K562 (cell line): ENCODE measurements at places on chromosomes 12 and 14.

DNA sequence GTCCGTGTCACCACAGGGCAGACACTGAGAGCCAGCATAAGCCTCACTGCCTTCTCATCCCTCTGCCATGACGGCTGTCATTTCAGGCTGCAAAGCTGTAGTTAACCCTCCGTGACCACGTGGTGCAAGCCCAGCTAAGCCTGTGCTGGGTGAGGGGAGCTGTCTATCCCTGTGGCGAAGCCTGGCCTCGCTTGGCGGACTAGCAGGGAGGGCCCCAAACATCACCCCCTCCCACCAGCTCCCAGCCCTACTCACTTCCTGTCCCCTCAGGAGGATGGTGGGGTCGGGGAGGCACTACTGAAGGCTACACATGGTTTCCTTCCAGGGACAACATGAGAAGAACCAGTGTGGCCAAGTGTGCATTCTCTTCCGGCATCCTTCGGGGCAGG lies 88.2 kb downstream of the CHGA start:
- peaks cover 29% of the 10 kb centered on the region for H3K4me1 ChIP-seq
- no peak overlapping the region for H3K27ac ChIP-seq
- DNase-seq = no peak
- no peaks in the 10 kb centered on the region for H3K27me3 ChIP-seq

DNA sequence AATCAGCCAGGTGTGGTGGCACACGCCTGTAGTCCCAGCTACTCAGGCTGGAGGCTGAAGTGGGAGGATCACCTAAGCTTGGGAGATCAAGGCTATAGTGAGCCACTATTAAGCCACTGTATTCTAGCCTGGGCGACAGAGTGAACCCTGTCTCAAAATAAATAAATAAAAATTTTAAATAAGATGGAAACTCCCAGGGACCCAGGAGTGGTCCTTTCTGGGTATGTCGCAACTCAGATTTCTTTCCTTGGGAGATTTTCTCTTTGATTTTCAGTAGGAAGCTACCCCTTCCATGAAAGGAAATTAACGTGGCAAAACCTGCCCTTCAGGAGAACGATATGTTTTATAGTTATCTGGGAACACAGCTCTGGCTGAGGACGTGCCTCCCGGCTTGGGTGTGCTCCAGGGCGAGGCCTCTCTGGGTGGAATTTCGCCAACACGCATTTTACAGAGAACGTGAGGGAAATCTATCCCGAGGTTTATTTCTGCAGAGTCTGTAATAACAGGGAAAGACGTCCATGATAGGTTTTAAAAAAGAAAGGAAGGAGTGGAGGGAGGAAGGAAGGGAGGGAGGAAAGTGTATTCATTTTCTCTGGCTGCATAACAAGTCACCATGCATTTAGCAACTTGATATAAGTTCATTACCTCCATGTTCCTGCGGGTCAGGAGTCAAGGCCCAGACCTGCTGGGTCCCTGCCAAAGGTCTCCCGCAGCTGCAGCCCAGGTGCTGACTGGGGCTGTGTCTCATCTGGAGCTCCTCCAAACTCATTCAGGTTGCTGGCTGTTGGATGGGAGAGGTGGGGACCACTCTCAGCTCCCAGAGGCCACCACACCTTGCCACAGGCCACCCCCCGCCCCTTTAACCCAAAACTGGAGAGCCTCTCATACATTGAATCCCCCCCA lies 80.6 kb upstream of the GSC start:
- no peaks in the 10 kb centered on the region for H3K36me3 ChIP-seq
- H3K27me3 ChIP-seq = peaks cover 4% of the 10 kb centered on the region; the same call in 1 of the 2 replicates
- H3K4me1 ChIP-seq = no peaks in the 10 kb centered on the region
- no peak overlapping the region for H3K4me3 ChIP-seq

GRCh38 chr12:9391815-9392214 lies 183.6 kb upstream of the PZP start:
- no peak for DNase-seq
- no peak overlapping the region for H3K27ac ChIP-seq
- no peaks in the 10 kb centered on the region for H3K27me3 ChIP-seq
- H3K36me3 ChIP-seq = no peaks in the 10 kb centered on the region

- H3K27ac ChIP-seq = no peak overlapping the region
- no peaks in the 10 kb centered on the region for H3K4me1 ChIP-seq
- no peaks in the 10 kb centered on the region; the same call in 1 of the 2 replicates for H3K27me3 ChIP-seq
- DNase-seq = no peak
- H3K4me3 ChIP-seq = no peak overlapping the region
- no peaks in the 10 kb centered on the region for H3K36me3 ChIP-seq
Observed at GRCh38 chr14:105890474-105891220, 364.3 kb downstream of the TMEM121 start.

DNA sequence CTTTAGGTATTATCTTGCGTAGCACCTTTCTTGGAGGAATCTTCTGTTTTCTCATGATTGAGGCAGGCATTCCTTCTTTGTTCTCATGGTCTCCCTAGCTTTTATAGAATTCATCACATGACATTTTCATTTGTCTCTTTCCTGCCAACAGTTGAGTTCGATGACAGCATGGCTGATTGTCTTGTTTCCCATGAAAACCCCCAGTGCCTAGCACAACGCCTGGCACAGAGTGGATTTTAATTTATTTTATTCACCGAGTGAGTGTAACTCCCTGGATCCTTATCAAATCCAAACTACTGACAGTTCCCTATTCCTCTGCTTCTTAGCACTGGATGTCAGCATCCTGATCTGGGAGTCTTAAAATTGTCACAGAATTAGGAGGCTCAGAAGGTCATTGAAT lies 182.6 kb downstream of the SUDS3 start:
- no peaks in the 10 kb centered on the region for H3K36me3 ChIP-seq
- H3K27ac ChIP-seq = no peak overlapping the region
- no peak overlapping the region for H3K4me3 ChIP-seq
- DNase-seq = no peak
- H3K27me3 ChIP-seq = no peaks in the 10 kb centered on the region

DNA sequence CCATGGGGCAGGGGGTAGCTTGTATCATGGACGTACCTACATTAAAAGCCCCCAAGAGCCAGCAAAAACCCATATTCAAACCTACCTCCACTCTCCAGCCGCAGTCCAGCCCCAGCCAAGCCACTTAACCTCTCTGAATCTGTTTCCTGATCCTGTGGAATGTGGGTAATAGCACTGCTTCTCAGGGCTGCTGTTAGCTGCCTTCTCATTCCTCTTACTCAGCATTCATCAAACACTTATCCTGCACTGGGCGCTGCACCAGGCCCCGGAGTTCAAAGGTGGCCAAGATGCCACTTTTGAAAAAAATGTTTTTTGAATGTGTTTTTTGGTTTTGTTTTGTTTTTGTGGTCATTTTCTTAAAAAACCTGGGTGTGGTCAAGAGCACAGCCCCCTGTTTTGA lies 237.4 kb downstream of the CHST11 start:
- no peak for DNase-seq
- H3K27me3 ChIP-seq = no peaks in the 10 kb centered on the region
- no peak overlapping the region for H3K4me3 ChIP-seq
- H3K4me1 ChIP-seq = no peaks in the 10 kb centered on the region
- no peak overlapping the region for H3K27ac ChIP-seq

GRCh38 chr12:58588770-58589169 lies 331.5 kb downstream of the LRIG3 start:
- no peaks in the 10 kb centered on the region for H3K27me3 ChIP-seq
- H3K4me3 ChIP-seq = no peak overlapping the region
- no peaks in the 10 kb centered on the region for H3K36me3 ChIP-seq

DNA sequence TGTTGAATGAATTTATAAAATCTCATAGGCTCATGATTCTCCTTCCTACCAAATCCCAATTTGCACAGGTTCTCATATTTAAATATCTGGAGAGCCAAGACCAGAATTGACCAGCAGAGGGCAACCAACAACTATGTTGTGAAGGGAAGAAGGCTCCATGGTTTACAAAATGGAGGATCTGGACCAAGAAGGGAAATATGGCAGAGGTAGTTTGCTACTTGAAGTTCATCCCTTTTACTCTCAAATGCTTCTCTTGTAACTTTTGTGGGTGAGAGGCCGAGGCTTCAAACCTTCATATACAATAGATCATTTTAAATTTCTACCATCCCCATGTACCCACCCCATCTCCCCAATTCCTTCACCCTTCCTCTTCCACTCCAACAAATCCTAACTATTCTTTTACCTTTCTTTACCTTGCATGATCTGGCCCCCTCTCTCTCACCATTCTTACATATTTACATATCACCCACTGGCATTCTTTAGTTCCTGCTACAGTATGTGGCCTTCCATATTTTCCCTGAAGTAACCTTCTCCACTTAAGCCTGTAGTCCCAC lies 3.8 kb upstream of the SMARCC2 start:
- peak; percentile 72 for DNase-seq
- no peak overlapping the region for H3K4me3 ChIP-seq
- peak overlapping the region; percentile 29; the same call in 1 of the 3 replicates for H3K27ac ChIP-seq
- no peaks in the 10 kb centered on the region for H3K36me3 ChIP-seq
- H3K4me1 ChIP-seq = peaks cover 4% of the 10 kb centered on the region; the same call in 1 of the 2 replicates

DNA sequence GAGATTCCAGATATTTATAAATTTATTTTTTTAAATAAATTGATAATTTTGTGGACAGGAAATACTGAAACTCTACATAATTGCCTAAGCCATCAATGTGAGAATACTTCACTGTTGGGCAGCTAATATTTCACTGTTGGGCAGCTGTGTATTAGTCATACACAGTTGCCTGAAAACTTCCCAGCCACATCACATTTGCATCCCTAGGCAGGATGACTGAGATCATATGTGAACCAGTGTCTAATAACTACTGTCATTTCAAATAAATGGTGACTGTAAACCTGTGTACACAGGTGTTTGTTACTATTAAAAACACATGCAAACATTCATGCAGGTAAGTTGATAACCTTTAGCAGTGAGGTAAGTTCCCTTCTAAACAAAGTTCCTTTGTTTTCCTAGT lies 43.9 kb downstream of the TMTC3 start:
- no peak overlapping the region for H3K27ac ChIP-seq
- no peak overlapping the region for H3K4me3 ChIP-seq
- H3K36me3 ChIP-seq = peaks cover 3% of the 10 kb centered on the region; the same call in 2 of the 3 replicates
- H3K27me3 ChIP-seq = no peaks in the 10 kb centered on the region
- DNase-seq = no peak

DNA sequence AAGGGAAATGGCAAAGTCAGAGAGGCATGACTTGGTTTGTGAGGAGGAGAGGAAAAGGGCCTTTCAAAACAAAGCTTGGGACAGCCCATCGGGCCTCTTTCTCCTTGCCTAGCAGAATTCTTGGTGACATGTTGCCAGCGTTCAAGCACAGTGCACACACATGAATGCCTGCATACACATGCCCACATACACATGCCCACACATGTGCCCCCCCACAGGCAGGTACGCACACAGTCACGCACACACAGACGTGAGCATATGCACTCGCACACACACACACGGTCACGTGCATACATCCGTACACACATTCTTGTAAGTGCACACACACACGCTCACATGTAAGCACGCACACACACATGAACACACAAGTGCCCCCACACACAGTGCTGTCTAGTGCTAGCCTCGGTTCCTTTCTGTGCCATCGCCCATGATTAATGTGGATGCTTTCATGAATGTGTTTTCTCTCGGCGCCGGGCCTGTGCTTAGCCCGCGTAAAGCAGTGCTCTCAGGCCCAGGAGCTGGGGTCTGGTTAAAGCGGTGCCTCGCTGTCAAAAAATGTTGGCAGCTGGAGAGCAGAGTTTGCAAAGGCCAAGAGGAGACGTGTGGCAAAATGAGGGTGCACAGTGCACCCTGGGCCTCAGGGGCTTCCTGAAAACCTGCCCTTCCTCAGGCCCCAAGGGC lies 328.8 kb upstream of the DIO3 start:
- H3K27me3 ChIP-seq = peaks cover 13% of the 10 kb centered on the region; the same call in 1 of the 2 replicates
- H3K36me3 ChIP-seq = no peaks in the 10 kb centered on the region

- no peak for DNase-seq
- H3K27me3 ChIP-seq = no peaks in the 10 kb centered on the region
- no peak overlapping the region for H3K27ac ChIP-seq
Observed at GRCh38 chr14:72515779-72516770, 377.8 kb downstream of the DPF3 start.

DNA sequence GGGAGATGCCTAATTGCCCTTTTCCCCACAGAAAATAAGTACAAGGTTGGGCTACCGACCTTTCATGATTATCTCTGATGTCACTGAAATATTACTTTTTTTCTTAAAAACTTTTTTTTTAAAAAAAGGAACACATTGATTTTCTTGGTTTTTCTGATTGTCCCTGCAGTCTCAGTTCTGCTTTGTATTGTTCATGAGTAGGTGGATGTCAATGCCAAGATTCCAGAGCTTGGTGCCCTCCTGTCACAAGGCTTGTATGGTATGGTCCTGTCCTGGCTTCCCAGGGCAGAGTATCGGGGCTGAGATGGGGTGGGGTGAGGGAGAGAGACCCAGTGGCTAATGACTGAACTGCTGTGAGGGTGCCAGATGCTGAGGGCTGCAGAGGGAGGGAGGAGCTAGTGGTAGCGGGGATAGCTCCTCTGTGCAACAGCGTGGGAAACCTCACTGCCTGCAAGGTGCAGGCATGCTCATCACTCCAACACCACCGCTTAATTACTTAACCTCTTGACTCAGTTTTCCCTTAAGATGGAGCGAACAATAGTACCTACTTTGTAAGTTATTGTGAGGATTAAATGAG lies 4.4 kb upstream of the CTDSP2 start:
- no peak overlapping the region for H3K27ac ChIP-seq
- H3K36me3 ChIP-seq = no peaks in the 10 kb centered on the region
- H3K4me1 ChIP-seq = peaks cover 11% of the 10 kb centered on the region; the same call in 2 of the 3 replicates
- no peak overlapping the region for H3K4me3 ChIP-seq
- 0 out of 2 replicates have a peak, but pooled peaks cover 6% of the 10 kb centered on the region for H3K27me3 ChIP-seq
- DNase-seq = no peak

DNA sequence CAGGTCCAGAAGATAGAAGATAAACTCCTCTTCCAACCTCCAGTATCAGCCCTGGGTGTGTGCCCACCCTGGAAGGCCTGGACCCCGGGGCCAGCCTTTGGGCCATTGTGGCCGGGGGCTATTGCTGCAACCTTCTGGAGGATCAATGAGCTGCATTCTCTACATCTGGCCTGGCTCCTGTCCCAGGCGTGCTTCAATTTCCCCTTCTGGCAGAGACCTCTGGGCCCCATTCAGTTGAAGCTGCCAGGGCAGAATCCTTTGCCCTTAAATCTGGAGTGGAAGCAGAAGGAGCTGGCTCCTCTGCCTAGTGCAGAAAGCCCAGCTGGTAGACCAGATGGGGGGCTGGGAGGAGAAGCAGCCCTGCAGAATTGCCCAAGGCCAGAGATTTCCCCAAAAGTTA lies 10.0 kb downstream of the NYNRIN start:
- H3K27me3 ChIP-seq = no peaks in the 10 kb centered on the region
- H3K4me1 ChIP-seq = peaks cover 7% of the 10 kb centered on the region
- H3K4me3 ChIP-seq = no peak overlapping the region
- H3K27ac ChIP-seq = no peak overlapping the region
- DNase-seq = no peak
- H3K36me3 ChIP-seq = no peaks in the 10 kb centered on the region

- H3K36me3 ChIP-seq = no peaks in the 10 kb centered on the region
- no peak overlapping the region for H3K4me3 ChIP-seq
- no peak overlapping the region for H3K27ac ChIP-seq
- H3K4me1 ChIP-seq = no peaks in the 10 kb centered on the region
- peaks cover 20% of the 10 kb centered on the region; the same call in 1 of the 2 replicates for H3K27me3 ChIP-seq
Observed at GRCh38 chr14:32934073-32934880, 4.4 kb upstream of the NPAS3 start.

DNA sequence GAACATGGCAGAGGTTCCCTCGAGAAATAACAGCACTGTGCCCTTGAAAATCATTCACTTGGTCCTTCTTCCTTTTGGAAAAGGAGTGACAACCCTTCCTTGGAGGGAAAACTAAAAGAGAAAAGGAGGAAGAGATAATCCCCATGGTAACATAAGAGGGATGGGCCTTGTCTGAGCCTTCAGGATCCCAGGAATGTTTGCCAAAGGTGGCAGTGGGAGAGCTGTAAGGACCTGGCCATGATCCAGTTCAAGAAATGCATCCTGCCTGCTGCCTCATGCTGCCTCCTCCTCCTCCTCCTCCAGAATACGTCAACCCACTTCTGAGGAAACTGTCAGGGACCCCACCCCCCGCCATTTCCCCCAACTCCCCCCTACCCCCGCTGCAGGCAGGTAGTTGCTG lies 118.8 kb downstream of the KCNK10 start:
- H3K27ac ChIP-seq = no peak overlapping the region
- DNase-seq = no peak
- no peaks in the 10 kb centered on the region for H3K27me3 ChIP-seq
- H3K4me3 ChIP-seq = no peak overlapping the region
- H3K4me1 ChIP-seq = no peaks in the 10 kb centered on the region
